Transverse colon (tissue), 4 donors: ENCODE measurements at places on chromosomes 2 and 18. TPM values are rescaled to one million over a fixed set of nuclear protein-coding genes. Genes with fewer than 3 reads are reported as not detected.

CFAP221 gene
- total RNA-seq, result not detected

VWC2L gene
- total RNA-seq, result not detected

C1GALT1C1L gene
- total RNA-seq, result not detected

STON1 gene
- 28.8 TPM for total RNA-seq

SRD5A2 gene
- not detected for total RNA-seq

CD8B2 gene
- total RNA-seq, result not detected

AQP12B gene
- 0.55 TPM for total RNA-seq

ALPI gene
- 35.8 TPM for total RNA-seq

ZNF2 gene
- 0.20 TPM for total RNA-seq

RAX gene
- not detected for total RNA-seq

COL4A4 gene
- total RNA-seq, result 1.5 TPM

IL36G gene
- not detected for total RNA-seq

MAP3K19 gene
- not detected for total RNA-seq

TMEM17 gene
- 0.96 TPM for total RNA-seq

DTNA gene
- total RNA-seq, result 74.4 TPM

VAMP8 gene
- total RNA-seq, result 113 TPM

RAPH1 gene
- total RNA-seq, result 44.9 TPM

CDCA7 gene
- total RNA-seq, result 44.4 TPM

PLEKHM3 gene
- total RNA-seq, result 25.9 TPM

C2orf92 gene
- total RNA-seq, result 19.4 TPM

ABCG5 gene
- total RNA-seq, result not detected

CHN1 gene
- total RNA-seq, result not detected

RFTN2 gene
- 2.6 TPM for total RNA-seq

MC4R gene
- not detected for total RNA-seq

FOXD4L1 gene
- 0.16 TPM for total RNA-seq

ZNF396 gene
- not detected for total RNA-seq

ASTL gene
- not detected for total RNA-seq

TNFAIP6 gene
- not detected for total RNA-seq

AKAIN1 gene
- not detected for total RNA-seq

TGFA gene
- total RNA-seq, result 47.5 TPM

PTPN18 gene
- total RNA-seq, result 136 TPM

MTHFD2 gene
- total RNA-seq, result 2.2 TPM
